ENCODE measurements at places on chromosomes 7 and 10. TPM values are rescaled to one million over a fixed set of nuclear protein-coding genes. Genes with fewer than 3 reads are reported as not detected.

DNA sequence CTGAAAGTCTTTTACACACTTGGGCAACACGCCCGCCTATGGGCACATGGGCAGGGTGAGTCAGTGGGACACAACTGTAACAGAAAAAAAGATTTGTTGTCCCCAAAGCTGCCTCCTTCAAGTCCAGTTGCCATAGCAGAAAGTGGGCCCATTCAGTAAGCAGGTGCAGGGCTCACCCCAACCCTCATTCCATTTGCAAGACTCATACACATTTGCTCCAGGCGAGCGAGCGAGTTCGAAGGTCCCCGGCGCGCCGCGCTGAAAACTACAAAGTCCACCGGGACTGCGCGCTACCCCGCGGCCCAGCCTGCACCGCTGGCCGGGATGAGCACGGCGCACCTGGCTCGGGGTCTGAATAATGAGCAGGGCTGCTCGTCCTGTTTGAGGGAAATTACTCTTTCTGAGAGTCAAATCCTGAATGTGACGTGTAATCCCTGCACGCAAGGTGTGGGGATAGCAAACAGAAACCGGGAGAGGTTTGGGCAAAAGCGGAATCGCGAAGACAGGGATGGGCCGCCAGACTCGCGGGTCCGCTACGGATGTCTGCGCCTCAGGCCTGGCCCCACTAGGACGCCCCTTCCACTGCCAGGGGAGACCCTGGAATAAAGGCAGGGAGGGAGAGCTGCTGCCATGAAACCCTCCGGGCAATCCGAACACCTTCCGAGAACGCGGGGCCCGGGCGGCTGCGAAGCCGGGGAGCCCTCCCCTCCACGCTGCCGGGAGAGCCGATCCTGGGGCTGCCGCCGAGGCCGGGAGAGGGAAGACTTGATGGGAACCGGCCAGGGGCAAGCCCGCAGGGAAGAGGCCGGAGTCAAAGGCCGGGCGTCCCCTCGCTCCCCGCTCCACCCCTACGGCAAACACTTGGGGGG, 982 bp downstream of the COBL start:
- H3K27ac ChIP-seq = no peak overlapping the region
- H3K36me3 ChIP-seq = no peaks in the 10 kb centered on the region
- no peaks in the 10 kb centered on the region for H3K4me1 ChIP-seq
- no peak for DNase-seq

DNA sequence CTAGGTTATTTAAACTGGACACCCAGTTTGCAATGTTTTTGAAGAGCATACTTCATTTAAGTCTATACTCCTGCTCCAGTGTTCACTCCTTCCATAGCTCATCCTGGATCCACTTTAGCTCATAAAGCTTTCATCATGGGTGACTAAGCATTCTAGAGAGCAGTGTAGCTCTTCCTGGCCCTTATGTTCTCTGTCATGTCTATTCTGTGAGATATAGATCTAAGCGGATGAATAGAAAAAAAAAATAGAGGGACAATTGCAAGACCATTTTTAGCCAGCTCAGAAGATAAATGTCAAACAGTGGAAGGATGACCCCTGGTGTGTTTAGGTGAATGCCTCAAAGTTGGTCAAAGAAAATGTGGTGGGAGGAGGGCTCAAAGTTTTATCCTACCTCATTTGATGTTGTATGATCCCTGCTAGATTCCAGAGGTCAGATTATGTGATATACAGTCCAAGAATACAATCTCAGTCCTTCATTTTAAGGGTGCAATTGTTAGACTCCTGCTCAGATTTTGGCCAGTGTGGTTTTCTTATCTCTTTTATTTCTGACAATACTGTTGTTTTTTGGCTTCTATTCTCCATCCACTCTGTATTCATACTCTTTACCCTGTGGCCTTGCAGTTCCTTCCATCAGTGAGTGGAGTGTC, 7.5 kb upstream of the HECW1 start:
- H3K4me1 ChIP-seq = no peaks in the 10 kb centered on the region
- no peak overlapping the region for H3K27ac ChIP-seq
- H3K4me3 ChIP-seq = no peak overlapping the region
- no peak for DNase-seq
- peaks cover 4% of the 10 kb centered on the region for H3K27me3 ChIP-seq
- H3K36me3 ChIP-seq = no peaks in the 10 kb centered on the region

DNA sequence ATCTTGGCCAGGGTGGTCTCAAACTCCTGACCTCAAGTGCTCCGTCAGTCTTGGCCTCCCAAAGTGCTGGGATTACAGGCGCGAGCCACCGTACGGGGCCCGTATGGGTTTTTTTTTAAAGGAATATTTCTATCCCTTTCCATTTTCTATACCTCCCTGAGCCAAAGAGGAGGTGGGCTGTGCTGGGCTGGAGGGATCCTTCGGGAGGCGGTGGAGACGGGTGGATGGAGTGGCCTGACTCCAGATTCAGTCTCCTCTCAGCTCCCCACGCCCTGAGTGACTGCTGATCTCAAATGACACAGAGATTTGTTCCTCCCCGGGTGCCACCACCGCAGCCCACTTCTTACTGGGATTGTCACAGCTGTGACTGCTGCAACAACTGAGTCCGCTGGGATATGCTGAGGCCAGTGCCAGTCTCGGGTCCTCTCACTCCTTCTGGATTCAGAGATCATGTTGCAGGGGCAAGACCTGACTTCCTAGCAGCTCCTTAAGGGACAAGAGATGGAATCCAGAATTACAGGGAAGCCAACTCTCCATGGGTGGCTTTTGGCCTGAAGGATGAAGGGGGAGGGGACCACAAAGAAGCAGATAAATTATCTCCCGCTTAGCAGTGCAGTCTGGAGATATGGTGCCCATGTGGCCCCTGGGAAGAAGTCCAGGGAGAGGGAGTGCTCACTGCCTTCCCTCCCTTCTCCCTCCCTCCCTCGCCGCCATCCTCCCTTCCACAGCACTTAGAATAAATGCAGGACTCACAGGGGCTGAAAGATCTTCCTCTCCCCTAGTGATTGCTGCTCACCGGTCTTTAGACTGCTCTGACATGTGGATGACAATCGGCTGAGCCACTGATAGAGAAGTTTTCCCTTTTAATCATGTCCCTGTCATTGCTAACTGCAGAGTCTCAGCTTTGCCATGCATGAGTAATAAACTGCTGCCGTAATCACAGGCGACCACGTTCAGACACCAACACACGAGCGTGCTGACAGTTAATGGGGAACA, 14.3 kb downstream of the GALNT17 start:
- H3K36me3 ChIP-seq = no peaks in the 10 kb centered on the region
- no peaks in the 10 kb centered on the region for H3K27me3 ChIP-seq
- H3K4me3 ChIP-seq = no peak overlapping the region
- no peak overlapping the region for H3K27ac ChIP-seq
- no peaks in the 10 kb centered on the region for H3K4me1 ChIP-seq

DNA sequence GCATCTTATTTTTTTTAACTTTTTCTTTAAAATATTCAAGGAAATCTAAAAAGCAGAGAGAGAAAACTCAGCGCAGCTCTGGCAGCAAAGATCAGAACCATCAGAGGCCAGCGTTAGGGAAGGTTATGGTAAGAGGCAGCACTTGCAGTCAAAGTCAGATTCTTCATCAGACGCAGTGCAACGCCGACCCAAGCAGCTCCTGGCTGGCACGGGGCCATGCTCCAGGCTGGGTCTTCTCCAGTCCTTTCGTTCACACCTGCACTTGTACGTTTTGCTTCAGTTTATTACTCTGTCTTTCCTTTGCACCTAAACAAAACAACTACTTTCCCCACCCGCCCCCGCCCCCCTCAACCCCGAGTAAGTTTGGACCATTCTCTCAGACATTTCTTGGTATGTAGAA, 43.1 kb upstream of the SEC61G start:
- H3K4me1 ChIP-seq = no peaks in the 10 kb centered on the region
- H3K27ac ChIP-seq = no peak overlapping the region
- no peaks in the 10 kb centered on the region for H3K36me3 ChIP-seq
- no peaks in the 10 kb centered on the region for H3K27me3 ChIP-seq
- DNase-seq = no peak

- H3K4me3 ChIP-seq = no peak overlapping the region
- DNase-seq = no peak
- H3K27me3 ChIP-seq = no peaks in the 10 kb centered on the region
- H3K27ac ChIP-seq = no peak overlapping the region
- no peaks in the 10 kb centered on the region for H3K36me3 ChIP-seq
Observed at GRCh38 chr10:72792288-72792687, 100.3 kb downstream of the MCU start.

GRCh38 chr7:4177001-4177400, 505.1 kb upstream of the FOXK1 start:
- H3K36me3 ChIP-seq = no peaks in the 10 kb centered on the region
- no peaks in the 10 kb centered on the region for H3K27me3 ChIP-seq
- H3K27ac ChIP-seq = no peak overlapping the region
- DNase-seq = no peak
- no peak overlapping the region for H3K4me3 ChIP-seq

GRCh38 chr10:75978213-75978612, 546.8 kb downstream of the LRMDA start:
- H3K4me3 ChIP-seq = no peak overlapping the region
- no peaks in the 10 kb centered on the region for H3K36me3 ChIP-seq
- H3K27me3 ChIP-seq = no peaks in the 10 kb centered on the region
- no peak overlapping the region for H3K27ac ChIP-seq
- DNase-seq = no peak

VAX1 gene
- not detected for total RNA-seq

SH2D4B gene
- 0.09 TPM for total RNA-seq

Data from thymus (tissue), 14 donors.